ENCODE measurements at places on chromosomes 3 and 15.

DNA sequence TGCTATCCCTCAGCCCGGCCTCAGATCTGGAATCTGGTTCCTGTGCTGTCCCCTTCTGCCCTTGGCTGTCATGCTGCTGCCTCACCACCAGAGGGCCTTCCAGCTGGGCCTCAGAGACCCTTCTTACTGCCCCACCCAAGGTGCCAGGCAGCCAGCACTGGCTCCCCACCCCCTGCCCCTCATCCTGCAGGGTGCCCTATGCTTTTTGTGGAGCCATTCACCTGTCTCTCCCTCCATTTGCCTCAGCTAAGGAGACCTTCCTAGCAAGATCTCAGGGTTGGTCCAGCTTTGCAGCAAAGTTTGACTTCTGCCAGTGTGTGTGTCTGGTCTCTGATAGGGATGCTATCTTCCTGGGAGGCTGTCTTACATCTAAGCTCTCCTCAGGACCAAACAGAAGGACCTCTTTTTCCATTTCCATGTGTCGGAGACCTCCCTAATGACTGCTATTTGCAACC is 1.9 kb upstream of the VWA5B2 start:
- DNase-seq, result peak; percentile 44

DNA sequence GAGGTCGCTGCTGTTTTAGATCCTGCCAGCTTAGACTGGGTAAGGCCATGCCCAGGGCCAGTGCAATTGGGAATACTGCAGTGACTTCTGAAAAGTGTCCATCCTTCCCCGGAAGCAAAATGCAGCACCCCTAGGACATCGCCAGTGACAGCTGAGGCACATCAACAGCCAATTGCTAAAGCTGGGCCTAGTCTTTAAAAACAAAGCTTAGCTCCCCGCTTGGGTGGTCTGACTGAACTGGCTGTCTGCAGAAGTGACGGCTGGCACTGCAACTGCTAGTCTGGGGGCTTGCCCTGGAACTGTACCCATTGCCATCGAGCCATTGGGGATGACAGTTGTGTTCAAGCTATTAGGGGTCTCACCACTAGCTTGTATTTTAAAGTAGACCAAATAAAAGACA is 4.3 kb downstream of the LYSMD4 start:
- DNase-seq, result no peak

GRCh38 chr15:60590935-60591495 is 112.1 kb upstream of the ICE2 start:
- peak; percentile 82 for DNase-seq

GRCh38 chr3:51057121-51057520 is 328.0 kb upstream of the MANF start:
- DNase-seq, result no peak

- DNase-seq, result no peak
Measured at GRCh38 chr3:124318014-124318413, 326.1 kb upstream of the ROPN1 start.

- DNase-seq, result no peak
Measured at GRCh38 chr15:60975952-60976351, 253.2 kb downstream of the RORA start.

- no peak for DNase-seq
Measured at GRCh38 chr3:184593220-184593927, 31.8 kb downstream of the EPHB3 start.

GRCh38 chr15:89398896-89399237 is 64.2 kb upstream of the POLG start:
- DNase-seq, result no peak

GRCh38 chr3:23219552-23219951 is 16.4 kb downstream of the UBE2E2 start:
- no peak for DNase-seq

GRCh38 chr3:171064461-171064860 is 37.9 kb upstream of the SLC2A2 start:
- DNase-seq, result no peak

GRCh38 chr3:30642849-30643361 is 36.5 kb downstream of the TGFBR2 start:
- DNase-seq, result no peak

- no peak for DNase-seq
Measured at GRCh38 chr3:197749315-197749600, 425 bp upstream of the FYTTD1 start.

GRCh38 chr3:40308725-40309417 is 636 bp upstream of the EIF1B start:
- no peak for DNase-seq

DNA sequence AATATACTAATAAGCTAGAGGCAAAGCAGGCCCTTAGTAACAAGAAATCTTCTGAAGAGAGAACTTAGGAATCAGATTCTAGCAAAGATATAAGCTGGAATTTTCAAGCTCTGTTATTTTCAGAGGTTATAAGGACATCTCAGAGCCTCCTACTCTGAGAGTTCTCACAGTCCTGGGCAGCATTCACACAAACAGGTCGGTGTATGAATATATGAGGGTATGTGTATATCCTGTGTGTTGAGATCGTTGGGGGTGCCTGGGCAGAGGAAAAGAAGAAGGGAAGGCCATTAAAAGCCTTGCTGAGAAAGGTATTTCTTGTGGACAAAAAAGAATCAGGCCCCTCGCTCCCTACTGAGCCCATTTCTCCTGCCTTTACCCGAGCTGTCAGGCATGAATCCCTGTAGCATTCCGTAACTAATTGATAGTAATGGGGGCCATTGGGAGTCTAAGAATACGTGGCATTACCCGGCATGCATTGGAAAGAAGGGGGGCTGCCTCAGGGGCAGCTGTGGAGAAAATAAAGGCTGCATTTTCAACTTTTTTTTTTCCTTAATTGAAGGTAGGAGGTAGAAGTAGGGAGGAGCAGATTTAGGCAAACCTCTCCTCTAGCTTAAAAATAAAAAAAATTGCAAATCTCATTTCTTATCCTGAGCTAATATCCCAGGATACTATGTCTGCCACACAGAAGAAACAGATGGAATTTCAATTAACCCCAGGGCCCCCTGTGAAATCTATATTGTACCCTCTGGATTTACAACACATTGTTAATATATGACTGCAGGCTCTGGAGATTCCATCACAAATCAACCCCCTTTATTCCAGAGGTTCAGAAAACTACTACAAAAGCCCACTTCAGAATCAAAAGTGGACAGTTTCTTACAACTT is 103.8 kb downstream of the GTPBP8 start:
- DNase-seq, result no peak

GRCh38 chr15:98684995-98685525 is 36.7 kb downstream of the IGF1R start:
- DNase-seq, result no peak

- no peak for DNase-seq
Measured at GRCh38 chr3:178538056-178538455, 1.8 kb downstream of the KCNMB2 start.

DNA sequence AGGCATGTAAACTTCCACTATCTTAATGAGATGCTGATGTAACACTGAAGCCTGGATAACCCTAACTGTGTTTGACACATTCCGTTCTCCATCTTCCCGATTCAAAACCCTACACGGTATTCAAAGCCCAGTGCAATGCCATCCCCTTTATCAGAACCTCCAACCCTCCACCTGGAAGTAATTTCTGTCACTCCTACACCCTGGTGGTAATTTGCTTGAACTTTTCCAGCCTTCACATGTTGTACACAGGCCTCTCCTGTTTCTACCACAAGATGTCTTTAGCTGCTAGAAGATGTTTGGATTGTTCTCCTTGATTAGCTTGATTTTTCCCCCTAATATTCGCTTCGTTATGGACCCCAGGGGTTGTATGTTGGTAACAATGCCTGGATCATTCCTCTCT is 208.9 kb downstream of the CHST2 start:
- no peak for DNase-seq

DNA sequence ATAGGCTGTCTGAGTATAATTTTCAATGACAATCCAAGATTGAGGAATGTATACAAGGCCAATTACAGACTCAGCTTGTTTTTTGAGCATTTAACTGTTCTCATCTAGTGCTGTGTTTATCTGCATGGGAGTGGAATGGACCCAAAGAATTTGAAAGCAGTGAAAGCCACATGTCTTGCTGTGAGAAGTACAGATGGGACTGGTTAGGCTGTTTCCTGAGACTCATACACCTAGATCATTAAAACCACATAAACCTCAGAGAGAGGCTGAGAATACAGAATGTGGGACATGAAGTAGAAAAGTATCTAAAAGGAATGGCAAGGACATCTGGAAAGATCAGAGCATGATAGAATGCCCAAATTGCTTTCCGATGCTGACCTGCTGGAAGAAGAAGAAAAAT is 224.6 kb downstream of the NLGN1 start:
- DNase-seq, result no peak

DNA sequence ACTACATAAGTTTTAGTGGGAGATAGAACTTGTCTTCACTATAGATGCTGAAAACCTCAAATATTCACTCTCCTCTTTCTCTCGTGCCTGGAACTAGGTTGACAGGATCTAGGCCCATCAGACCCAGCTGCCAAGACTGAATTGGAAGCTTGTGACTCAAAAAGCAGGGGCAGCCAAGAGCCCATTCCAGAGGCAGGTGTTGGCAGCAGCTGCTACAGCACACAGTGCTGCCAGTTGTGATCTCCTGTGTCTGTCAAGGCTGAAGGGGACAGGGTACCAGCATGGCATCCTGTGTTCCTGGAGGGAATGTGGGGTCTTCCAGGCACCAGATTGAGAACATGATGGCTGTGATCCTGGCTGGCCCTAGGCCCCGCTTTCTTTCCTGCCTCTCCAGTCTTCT is 92.5 kb upstream of the MB21D2 start:
- no peak for DNase-seq

GRCh38 chr15:34055868-34056595 is 17.0 kb upstream of the AVEN start:
- DNase-seq, result no peak

DNA sequence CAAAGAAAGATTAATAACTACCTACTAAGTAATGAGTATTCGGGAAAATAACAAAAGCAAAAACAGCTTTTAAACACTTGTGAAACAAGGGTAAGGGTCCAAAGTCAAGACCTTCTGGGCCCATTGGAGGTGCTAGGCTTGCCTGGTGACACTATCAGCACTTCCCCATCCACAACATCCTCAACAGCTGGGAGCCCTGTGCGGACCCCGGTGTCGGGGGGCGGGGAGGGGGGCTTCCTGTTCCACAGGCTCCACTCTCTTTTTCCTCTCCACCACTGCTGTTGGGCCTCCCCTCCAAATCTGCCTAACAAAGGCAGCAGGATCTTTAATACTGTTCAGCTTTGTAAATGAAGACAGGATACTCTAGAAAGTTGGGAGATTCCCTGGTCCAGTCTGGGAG is 21.6 kb downstream of the NGRN start:
- DNase-seq, result no peak

GRCh38 chr3:47016934-47017435 is 37.5 kb downstream of the NBEAL2 start:
- no peak for DNase-seq

GRCh38 chr15:40695469-40695890 is 506 bp downstream of the RAD51 start:
- no peak for DNase-seq

GRCh38 chr3:4060064-4060463 is 243.1 kb upstream of the SETMAR start:
- DNase-seq, result no peak

DNA sequence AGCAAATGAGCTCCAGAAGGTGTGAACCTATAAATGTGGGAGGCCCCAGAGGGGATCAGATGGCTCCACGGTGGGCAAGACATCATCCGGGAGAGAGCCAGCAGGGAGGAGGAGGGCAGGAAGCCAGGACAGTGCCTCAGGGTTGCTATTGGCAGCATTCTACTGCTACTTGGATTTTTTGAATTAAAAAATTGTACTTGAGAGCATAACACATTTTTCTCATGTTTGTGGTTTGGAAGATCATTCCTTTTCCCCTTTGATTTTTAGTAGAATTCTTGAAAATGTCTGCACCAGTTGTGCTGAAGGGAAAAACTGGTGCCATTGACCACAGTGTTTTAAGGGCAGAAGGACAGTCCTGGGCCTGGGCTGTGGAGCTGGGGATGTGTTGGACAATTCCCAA is 59.2 kb downstream of the LYZL4 start:
- no peak for DNase-seq

- no peak for DNase-seq
Measured at GRCh38 chr3:188239035-188239434, 85.1 kb downstream of the LPP start.

DNA sequence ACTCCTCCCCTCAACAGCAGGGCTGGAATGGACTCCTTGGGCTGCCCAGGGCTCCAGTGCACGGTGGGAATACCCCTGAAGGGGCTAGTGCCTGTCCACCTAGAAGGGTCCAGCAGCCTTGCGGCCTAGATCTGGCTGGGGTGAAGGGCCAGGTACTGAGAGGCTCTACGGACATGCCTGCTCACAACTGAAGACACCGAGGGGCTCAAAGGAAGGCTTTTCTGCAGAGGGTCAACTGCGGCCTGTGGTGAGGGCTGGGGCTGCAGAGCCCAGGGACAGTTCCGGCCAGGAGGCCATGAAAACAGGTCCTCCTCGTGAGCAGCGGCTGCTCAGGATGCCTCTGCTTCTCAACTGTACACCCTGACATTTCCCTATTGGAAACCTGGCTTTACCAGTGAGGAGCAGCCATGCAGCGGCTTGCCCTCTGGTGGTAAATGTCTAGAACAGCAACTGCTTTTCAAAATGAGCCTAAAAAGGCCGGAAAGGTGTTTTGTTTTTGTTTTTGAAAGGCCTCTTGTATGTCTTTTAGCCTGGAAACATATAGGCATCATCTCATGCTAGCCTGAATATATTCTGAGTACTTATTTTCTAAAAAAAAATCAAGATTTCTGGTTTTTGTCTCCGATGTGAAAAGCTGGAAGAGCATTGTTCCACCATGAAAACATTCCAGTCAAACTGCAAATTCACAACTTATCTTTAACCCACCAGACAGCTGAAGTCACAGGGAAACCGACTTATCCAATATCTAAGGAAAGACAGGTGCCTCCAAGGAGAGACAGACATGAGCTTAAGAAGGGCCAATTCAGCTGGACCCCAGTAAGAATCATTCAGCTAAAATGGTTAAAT is 163.4 kb downstream of the KLF13 start:
- DNase-seq, result no peak

- no peak for DNase-seq
Measured at GRCh38 chr15:95948411-95948810, 382.1 kb upstream of the NR2F2 start.

- DNase-seq, result no peak
Measured at GRCh38 chr3:110858549-110858948, 213.1 kb upstream of the NECTIN3 start.

GRCh38 chr15:85019815-85020590 is 38.3 kb downstream of the PDE8A start:
- DNase-seq, result no peak

- no peak for DNase-seq
Measured at GRCh38 chr3:169630852-169631251, 32.7 kb downstream of the MECOM start.

DNA sequence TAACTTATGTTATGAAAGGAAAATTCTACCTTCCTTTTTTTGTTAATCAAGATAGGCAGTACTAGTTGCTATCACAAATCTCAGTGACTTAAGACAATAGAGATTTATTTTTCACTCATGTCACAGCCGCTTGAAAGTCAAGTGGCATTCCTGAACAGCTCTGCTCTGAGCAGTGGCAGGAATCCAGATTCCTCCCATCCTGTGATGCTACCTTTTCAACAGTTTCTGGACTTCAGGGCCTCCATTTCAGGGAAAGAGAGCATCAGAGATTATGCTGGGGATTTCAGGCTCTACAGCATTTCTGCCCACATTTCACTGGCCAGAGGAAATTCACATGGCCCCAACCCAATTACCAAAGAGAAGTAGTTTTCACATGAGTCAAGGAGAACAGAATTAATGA is 83.4 kb downstream of the IL1RAP start:
- no peak for DNase-seq
